ENCODE measurements at places on chromosomes 16 and 17.
A peak's percentile ranks its signal among the peaks of the same experiment; 100 is the strongest.

- DNase-seq = peak; percentile 5
These were observed 668 bp downstream of the ATPAF2 start for GRCh38 chr17:18038149-18038850.

DNA sequence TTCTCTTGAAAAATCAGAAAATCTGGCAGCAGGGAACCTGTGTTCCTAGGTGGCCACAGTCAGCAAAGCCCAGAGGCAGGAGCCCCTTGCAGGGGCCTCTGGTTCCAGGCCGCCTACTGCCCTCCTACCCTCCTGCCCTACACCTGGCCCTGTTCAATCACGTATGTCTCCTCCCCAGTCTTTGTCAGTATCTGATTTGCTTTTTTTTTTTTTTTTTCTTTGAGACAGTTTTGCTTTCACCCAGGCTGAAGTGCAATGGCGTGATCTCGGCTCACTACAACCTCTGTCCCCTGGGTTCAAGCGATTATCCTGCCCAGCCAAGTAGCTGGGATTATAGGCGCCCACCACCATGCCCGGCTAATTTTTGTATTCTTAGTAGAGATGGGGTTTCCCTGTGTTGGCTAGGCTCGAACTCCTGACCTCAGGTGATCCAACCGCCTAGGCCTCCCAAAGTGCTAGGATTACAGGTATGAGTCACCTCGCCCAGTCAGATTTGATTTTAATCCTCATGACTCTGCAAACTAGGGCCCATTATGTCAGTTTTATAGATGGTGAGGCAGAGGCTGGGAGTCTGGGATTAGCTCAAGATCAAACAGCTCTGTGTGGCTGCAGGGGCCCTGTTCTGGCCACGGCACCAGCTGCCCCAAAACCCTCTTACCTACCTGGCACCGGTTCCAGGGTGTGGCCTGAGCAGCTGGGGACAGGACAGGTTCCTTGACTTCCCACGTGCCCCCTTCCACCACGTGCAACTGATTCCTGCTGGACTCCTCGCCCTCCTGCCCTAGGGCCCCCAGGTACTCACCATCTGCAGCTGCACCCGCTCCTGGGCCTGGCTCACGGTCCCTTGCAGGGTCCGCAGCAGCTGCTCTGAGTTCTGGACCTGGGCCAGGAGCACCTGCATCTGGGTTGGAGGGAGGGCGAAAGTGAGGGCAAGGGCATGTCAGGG lies 14.7 kb downstream of the RABEP2 start:
- no peak for DNase-seq

DNA sequence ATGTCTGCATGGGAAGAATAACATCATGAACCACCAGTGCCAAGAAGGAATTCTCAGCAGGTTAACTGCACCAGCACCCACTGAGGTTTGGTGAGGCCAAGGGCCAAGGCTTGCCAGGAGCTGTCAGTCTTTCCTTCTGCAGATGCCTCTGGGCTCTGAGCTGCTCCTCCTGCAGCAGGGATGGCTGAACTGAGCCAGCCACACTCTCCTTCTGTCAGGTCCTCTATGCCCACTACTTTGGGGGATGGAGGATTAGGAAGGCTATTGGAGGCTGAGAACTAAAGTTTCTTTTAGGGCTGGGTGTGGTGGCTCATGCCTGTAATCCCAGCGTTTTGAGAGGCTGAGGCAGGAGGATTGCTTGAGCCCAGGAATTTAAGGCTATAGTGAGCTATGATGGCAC lies 71.6 kb downstream of the PLXDC1 start:
- no peak for DNase-seq

- no peak for DNase-seq
These were observed 13.2 kb downstream of the LSM12 start for GRCh38 chr17:44053125-44053872.

DNA sequence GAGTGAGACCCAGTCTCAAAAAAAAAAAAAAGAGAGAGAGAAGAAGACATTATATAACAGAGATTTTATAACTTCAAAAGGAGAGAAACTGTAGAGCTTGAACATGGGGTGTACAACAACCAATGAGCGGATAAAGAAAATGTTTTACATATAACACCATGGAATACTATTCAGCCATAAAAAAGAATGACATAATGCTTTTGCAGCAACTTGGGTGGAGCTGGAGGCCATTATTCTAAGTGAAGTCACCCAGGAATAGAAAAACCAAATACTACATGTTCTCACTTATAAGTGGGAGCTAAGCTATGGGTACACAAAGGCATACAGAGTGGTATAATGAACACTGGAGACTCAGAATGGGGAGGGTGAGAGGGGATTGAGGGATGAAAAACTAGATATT lies 61.1 kb downstream of the CHD9NB start:
- no peak for DNase-seq

DNA sequence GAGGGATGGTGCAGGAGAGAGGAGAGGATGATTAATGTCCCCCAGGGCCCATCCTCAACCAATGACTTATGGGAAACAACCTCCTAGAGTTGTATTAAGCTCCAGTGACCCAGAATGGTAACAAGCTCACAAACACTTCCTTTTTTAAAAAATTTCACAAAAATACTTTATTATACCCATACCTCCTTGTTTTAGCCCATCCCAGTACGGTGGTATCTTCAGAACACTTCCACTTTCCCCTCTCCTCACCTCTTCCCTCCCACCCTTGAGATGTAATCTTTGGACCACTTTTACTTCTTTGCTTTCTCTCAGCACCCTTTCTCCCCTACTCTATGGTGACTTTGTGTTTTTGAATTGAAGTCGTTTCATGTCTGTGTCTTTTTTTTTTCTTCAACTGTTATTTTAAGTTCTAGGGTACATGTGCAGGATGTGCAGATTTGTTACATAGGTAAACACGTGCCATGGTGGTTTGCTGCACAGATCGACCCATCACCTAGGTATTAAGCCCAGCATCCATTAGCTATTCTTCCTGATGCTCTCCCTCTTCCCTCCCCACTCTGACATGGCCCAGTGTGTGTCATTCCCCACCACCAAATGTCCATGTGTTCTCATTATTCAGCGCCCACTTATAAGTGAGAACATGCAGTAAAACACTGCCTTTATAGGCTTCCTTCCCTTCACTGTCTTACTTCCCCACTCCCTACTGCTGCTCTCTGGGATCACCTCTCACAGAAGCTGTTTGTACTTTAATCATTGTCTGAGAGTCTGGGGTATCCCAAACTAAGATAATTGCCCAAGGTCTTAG lies 124.5 kb downstream of the PRKCB start:
- no peak for DNase-seq

DNA sequence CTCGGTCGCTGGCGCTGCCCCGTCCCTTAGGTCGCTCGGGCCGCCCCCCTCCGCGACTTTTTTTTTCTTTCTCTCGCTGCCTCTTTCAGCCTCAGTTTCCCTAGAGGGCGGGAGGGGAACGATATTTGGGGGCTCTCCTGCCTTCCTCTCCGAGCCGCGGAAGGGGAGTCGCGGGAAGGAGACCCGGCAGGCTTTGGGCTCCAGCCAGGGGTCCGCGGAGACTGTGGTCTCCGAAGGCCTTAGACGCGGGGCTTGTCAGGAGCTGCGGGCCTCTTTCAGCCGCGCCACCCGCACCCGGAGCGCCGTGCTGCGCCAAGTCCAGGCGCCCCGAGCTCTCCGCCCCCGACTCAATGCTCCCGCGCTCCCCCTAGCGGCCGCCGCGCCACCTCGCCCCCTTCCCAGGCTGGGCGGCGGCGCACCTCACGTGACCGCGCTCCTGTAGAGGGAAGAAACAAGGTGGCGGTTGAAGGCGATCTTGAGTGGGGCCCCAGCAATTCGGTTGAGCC lies at the start of gene LRRC37B:
Gene LRRC37B, plus strand, starts transcription at position 427 of the 506 bp plus-strand sequence. CDS start 14,010 bp downstream, outside the sequence.
- peak; percentile 87 for DNase-seq

GRCh38 chr17:80063830-80064585 lies 27.6 kb downstream of the CCDC40 start:
- no peak for DNase-seq

GRCh38 chr17:72318131-72318530 lies 197.3 kb downstream of the SOX9 start:
- no peak for DNase-seq

DNA sequence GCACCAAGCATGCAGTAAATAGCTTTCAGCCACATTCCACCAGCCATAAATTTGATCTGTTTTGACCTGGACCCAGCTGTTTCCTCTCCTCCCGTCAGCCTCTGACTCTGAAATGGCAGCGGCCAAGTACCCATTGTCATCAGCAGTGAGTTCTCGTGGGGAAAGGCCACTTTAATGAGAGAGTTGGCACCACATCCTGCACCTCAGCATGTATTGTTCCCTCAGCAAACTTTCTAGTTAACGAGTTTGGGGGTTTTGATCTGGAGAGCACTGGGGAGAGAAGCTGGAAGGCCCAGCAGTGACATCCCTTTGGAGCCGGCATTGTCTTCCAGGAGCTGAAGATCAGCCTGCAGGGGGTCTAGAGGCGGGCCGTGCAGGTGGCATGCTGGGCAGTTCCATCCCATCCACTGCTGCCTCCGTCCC lies 84.9 kb downstream of the RPA1 start:
- no peak for DNase-seq

DNA sequence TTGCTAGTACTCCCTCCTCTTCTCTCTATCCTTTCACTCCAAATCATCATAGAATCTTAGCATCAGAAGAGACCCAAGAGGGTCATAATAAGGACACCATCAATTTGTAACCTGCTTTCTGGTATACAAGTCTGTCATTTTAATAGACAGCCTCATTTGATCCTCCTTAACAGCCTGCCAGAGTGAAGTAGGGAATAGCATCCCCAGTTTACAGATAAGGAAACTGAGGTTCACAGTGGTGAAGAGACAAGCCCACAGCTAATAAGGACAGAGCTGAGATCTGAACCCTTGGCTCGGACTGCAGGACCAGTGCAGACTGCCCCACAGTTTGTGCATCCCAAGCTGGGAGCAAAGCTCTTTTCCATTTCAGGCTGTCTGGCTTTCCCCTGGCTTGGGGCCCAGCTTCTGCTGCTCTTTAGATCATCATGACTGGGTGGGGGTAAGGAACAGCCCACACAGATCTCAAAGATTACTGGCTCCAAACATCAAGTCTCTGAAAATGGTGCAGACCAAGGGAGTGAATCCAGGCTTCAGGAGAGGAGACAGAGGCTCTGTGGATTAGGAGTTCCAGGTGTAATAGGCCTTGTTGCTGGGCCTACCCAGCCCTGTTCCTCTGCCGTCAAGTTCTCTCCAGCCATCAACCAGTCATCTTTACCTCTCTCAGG lies 10.3 kb upstream of the IGFBP4 start:
- no peak for DNase-seq

DNA sequence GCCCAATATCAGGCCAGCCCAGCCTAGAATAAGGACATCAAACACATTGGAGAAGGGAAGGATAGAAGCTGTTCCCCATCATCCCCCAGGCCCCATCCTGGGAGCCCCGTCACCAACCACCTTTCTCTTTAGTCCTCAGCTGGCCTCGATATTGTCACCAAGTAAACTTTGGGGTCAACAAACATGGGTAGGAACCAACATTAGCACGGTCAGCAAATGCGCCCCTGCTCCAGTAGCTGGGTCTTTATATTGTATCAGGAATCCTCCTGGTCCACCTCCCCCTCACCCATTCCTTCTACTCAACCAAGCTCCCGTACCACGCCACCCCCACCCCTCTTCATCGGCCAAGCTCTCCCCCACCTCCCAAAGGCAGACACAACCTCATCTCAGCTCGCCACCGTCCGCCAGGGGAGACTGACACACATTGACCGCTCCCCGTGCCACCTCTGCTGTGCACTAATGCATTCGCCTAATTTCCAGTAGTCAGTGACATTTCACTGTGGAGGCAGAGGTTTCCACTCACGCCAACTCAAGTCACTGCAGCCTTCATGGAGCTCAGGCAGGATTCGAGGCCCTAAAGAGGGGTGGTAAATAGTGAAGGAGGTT lies 20.7 kb upstream of the CBX2 start:
- no peak for DNase-seq

DNA sequence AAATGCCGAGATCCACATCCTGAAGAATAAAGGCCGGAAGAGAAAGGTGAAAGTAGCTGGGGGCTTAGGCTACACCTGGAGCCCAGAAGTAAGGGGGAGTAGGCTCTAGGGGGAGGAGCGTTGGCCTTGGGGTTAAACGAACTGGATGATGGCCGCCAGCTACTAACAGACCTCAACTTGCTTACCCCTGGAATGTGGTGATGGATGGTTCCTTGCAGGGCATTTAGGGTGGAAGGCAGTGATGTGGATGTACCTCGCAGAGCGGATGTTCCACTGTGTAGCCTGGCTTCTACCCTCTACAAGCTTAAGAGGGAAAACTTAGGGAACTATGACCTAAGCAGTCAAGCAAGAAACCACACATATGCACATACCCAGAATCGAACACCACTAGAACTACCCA lies 2.3 kb upstream of the MAZ start:
- no peak for DNase-seq

GRCh38 chr16:15652293-15653001 lies 2.4 kb downstream of the NDE1 start:
- no peak for DNase-seq

- DNase-seq = no peak
These were observed 2.3 kb upstream of the HERPUD1 start for GRCh38 chr16:56929639-56930038.

- DNase-seq = no peak
These were observed 194.3 kb downstream of the C16orf78 start for GRCh38 chr16:49567950-49568349.

DNA sequence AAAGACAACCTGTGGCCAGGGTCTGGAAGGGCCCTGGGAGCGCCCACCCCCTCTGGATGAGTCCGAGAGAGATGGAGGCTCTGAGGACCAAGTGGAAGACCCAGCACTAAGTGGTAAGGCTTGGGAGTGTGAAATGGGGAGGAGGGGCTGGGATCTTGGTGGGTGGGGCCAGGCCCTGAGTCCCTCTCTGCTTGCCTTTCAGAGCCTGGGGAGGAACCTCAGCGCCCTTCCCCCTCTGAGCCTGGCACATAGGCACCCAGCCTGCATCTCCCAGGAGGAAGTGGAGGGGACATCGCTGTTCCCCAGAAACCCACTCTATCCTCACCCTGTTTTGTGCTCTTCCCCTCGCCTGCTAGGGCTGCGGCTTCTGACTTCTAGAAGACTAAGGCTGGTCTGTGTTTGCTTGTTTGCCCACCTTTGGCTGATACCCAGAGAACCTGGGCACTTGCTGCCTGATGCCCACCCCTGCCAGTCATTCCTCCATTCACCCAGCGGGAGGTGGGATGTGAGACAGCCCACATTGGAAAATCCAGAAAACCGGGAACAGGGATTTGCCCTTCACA lies 1.2 kb upstream of the STARD3 start:
- no peak for DNase-seq

DNA sequence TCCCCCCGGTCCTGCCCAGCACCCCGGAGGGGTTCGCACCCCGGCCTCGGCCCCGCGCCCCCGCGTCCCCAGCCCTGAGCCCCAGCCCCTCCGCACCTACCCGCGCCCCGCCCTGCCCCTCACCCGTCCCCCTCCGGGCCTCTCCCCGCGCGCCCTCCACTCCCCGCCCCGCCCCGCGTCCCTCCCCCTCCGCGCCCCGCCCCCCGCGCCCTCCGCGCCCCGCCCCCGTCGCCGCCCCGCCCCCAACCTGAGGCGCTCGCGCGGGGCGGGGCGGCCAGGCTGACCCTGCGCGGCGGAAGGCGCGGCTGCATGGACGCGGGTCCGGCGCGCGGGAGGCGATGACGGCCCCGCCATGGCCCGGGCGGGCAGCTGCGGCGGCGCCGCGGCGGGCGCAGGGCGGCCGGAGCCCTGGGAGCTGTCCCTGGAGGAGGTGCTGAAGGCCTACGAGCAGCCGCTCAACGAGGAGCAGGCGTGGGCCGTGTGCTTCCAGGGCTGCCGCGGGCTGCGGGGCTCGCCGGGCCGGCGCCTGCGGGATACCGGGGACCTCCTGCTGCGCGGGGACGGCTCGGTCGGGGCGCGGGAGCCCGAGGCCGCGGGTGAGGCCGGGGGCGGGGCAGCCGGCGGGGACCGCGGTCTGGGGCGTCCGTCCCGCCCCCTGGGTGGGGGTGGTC lies at the start of gene SPIRE2:
Gene SPIRE2, plus strand, starts transcription at position 277 of the 671 bp plus-strand sequence. Its CDS starts 76 bp downstream, at position 353.
- DNase-seq = peak; percentile 62

Data from stimulated activated CD4-positive, alpha-beta T cell treated with anti-CD3 and anti-CD28 coated beads, Interleukin-1b, Interleukin-23, amount 100 ng/mL, for 4 hours (primary cell).